Stimulated activated CD8-positive, alpha-beta memory T cell treated with anti-CD3 and anti-CD28 coated beads, Interleukin-7, amount 100 ng/mL, for 24 hours (primary cell): ENCODE measurements at places on chromosomes 6 and 20.
A peak's percentile ranks its signal among the peaks of the same experiment; 100 is the strongest.

- peak; percentile 16 for DNase-seq
Measured at GRCh38 chr6:13813621-13814175, 659 bp downstream of the MCUR1 start.

DNA sequence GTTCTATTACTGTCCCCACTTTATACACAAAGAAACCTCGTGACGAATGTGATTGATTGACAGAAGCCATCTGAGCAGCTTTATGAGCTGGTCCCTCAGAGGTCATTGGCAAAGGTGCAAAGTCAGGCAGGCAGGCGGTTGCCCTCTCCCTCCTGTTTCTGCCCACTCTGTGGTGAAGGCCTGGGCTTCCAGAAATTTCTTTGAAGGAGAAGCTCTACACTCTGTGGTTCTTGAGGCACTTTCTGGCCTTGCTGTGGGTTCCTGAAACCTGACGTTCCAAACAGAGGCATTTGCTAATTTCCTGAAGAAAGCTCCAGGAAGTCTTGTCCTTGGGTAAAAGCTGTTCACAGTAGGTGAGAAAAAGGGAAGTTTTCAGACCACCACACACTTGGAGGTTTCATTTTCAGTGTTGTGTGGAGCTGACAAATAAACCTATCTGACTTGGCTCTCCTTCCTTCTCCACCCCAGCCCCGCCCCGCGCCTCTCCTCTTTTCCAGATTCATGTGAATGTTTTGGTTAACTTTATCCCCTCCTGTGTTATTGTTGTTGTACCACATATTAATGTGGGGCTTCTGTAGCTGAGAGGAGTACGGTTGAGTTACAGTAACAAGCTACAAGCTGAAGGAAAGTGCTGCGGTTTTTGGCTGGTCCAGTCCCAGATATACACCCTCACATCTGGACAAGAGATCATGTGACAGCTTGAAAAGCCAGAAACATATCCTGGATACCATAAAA lies 274.1 kb downstream of the CLIC5 start:
- DNase-seq = no peak

- no peak for DNase-seq
Measured at GRCh38 chr20:61193164-61193563, 58.9 kb upstream of the CDH4 start.

GRCh38 chr6:154425034-154425433 lies 68.4 kb upstream of the IPCEF1 start:
- no peak for DNase-seq

GRCh38 chr6:15341311-15342001 lies 95.6 kb downstream of the JARID2 start:
- DNase-seq = no peak

DNA sequence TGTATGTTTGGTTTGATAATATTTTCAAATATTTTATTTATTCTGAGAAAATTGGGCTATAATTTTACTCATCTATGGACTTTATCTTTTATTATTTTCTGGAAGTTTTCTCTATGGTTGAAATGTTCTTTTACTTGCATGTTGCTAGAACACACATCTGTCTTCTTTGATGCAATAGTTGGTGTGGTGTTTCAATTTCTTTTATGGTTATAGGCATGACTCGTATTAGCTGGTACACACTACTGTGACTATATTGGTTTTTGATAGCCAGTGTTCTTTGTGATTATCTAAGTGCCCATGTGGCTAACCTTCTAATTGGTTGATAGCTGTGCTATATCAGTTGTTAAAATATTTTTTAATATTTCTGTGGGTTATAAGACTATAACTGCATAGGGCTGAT lies 1343.3 kb upstream of the GJE1 start:
- DNase-seq = no peak

GRCh38 chr6:35262596-35262995 lies 3.1 kb downstream of the ZNF76 start:
- no peak for DNase-seq

GRCh38 chr6:146028252-146028795 lies 538 bp upstream of the GRM1 start:
- DNase-seq = peak; percentile 4

- no peak for DNase-seq
Measured at GRCh38 chr6:139764498-139764986, 390.1 kb upstream of the CITED2 start.

DNA sequence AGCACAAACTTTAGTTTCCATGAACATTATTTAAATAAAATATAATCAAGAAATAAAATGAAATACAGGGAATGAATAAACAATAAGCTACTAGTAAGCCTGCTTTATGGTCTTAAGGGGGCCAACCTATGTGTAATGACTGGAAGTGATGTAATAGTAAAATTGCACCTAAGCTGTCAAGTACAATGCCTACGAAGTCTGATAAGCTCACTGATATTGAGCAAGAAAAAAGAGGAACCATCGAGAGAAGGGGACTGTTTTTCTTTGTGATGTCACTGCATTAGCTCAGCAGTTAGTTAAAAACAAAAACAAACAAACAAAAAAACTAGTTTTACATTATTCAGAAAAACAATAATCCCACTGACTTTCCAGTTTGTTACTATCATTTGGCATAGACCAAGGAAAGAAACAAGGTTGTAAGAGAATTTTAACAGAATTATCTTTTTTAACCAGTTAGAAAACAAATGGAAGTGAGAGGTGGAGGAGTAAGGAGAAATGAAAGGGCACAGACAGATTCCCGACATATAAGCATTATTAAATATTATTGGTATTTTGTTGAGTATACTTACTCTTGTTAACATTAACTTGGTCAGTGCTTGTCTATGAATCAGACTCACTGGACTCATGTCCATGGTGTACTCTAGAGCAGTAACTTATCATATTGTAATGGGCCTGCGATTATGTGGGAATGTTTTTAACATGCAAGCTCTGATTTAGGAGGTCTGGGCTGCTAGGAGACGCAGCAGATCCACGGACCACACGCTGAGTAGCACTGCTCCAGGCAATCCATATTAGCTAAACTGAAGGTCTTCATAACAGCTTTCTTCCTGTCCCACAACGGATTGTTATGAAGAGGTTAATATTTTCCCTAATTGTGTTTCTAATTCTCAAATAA lies 99.6 kb upstream of the HMGCLL1 start:
- no peak for DNase-seq

DNA sequence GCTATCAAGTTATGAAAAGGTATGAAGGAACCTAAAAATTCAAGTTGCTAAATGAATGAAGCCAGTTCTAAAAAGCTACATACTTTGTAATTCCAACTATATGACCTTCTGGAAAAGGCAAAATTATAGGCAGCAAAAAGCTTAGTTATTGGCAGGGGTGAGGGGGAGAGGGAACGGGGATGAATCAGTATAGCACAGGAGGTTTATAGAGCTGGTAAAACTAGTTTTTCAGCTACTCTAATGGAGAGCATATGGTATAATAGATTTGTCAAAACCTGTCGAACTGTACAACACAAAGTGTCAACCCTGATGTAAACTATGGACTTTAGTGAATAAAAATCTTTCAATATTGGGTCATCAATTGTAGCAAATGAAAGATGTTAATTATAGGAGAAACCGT lies 18.7 kb downstream of the MANEA start:
- DNase-seq = no peak

- no peak for DNase-seq
Measured at GRCh38 chr6:70985156-70985555, 28.3 kb upstream of the B3GAT2 start.

DNA sequence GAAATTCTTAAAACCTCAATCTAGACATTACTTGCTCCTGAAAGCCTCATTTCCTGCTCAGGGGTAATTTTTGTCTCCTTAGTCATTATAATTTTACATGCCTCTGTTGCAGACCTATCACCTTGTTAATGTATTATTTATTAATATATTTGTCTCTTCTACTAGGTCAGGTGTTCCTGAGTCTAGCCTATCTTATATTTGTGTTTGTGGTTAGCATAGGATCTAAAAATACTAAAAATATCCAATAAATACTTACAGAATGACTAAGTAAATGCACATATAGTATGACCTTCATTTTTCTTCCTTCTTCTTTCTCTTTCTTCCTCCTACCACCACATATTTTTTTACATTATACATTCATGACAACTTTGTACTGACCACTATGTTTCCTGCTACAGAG lies 268.9 kb upstream of the HS3ST5 start:
- DNase-seq = no peak

DNA sequence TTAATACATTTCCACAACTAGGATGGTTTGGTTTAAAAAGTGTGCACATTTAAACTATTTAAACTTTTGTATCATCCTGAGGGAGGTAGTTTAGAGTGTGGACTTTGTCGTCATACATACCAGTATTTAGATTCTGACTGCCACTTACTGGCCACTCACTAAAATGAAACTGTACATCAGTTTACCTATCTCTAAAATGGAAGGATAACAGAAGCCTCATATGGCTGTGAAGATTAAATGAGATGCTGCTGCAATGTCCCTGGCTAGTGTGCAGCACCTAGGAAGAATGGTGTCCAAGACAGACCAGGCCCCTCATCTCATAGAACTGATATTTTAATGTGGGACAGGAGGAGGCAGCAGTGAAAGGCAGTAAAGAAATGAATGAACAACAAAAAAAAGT lies 12.0 kb upstream of the PKIG start:
- DNase-seq = no peak

DNA sequence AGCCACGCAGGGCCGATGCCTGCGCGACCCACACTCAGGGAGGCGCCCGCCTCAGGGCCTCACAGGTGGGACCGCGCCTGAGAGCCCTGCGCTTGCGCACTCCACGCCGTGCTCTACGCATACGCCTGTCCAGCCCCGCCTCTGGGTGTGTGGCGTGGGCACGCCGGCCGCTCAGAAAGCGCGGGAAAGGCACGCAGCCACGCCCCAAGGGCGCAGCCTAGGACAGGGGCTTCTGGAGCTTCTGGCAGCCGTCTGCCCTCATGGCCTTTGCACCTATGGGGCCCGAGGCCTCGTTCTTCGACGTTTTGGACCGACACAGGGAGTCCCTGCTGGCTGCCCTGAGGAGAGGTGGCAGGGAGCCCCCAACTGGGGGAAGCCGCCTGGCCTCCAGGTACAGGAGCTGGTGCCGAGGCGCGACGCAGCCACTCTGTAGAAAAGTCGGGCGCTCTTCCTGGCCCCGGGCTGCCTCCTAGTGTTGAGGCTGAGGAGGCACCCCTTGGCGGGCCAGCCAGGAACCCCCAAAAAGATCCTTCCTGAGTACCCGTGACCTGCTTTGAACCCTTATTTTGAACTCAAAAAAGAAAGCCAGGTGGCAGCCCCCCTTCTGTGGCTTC lies at the start of gene SPO11:
TSS of gene SPO11 (plus strand) at position 196 of the 614 bp plus-strand sequence. CDS start at position 261, 65 bp downstream.
- no peak for DNase-seq

DNA sequence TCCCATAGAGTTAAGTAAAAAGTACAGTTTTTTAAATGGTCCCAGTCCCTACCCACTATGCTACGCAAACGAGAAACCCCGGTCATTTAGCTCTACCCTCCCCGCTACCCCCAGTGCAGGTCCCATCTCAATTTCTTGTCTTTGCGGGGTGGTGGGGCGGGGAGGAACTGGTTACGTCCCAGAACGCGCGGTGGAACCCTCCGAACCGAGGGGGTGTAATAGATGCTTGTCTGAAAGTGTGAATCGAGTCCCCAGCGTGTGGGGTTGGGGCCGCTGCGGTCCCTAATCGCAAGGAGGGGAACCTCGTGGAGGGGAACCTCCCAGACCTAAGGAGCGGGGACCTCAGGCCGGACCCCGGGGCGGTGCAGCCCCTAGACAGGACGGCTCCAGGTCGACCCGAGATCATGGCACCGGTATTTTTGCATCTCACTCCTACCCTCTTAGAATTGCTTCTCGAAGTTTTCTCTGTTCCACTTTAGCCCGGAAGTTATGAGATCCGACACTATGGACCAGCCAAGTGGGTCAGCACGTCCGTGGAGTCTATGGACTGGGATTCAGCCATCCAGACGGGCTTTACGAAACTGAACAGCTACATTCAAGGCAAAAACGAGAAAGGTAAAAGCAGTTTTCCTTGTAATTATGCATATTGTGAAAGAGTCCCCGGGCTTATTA lies 779 bp downstream of the HEBP2 start:
- DNase-seq = no peak

DNA sequence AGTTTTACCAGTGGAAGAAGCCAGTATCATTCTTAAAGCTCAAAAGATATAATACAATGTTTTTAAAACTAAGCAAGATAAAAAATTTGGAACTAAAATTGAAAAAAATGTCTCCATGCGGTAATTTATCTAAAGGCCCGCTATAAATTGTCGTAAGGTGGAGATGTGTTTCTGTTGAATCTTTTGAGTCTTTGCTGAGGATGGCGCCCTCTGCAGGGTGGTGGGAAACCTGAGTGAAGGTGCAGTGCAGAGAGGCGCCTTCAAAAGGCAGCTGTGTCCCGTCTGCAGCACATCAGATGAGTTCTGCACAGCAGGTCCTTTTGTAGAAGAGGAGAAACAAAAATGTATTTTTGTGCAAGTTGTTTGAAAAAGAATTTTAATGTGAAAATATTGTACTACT lies 29.4 kb upstream of the KIF25 start:
- peak; percentile 3 for DNase-seq

DNA sequence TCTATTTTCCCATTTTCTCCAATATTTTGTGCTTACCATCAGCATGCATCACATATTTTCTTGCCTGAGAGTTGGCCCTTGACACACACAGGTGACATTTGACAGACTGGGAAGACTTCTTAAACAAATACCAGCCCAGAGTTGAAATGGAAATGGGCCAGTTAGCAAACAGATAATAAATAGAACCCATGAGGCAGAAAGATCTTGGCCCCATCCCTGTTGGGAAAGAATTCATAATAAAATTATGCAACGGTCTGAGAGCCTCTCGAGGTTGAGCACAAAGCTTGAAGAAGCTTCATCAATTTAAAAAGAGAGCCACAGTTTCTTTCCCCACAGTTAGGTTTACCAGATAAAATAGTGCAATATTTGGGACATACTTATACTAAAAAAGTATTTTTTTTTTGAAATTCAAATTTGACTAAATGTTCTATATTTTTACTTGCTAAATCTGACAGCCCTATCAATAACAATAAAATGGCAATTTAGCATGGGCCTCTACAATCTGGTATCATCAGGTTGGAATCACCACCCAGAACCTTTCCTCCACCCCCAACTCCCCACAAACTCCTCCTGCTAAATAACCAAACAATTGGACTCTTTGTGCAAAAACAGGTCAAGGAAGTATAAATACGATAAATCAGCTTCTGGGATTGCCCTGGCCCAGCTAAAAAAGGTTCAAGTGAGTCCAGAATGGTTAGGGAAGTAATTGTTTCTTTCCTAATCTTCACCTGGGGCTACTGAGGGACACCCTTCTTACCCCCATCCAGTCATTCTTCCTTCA lies 129.8 kb downstream of the CD164 start:
- DNase-seq = no peak

DNA sequence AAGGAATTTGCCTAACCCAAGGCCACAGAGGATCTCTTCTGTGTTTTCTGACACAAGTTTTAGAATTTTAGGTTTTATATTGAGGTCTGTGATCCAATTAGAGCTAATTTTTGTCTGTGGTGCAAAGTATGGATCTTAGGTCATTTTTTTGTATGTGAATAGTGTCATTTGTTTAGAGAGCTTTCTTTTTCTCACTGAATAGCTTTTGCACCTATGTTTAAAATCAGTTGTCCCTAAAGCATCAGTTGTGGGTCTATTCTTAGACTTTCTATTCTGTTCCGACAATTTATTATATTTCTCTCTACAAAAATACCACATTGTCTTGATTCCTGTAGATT lies 341 bp upstream of the MCM9 start:
- no peak for DNase-seq

- DNase-seq = no peak
Measured at GRCh38 chr6:31935823-31936222, 8.3 kb downstream of the C2 start.
